ENCODE measurements at places on chromosomes 2 and 18.

- DNase-seq: peak; percentile 37
These were observed 72.2 kb downstream of the CRIM1 start for GRCh38 chr2:36427790-36428243.

GRCh38 chr2:16189836-16190160 lies 249.4 kb downstream of the MYCN start:
- DNase-seq: no peak

GRCh38 chr18:23498877-23499276 lies 4.4 kb upstream of the RMC1 start:
- DNase-seq: peak; percentile 78

DNA sequence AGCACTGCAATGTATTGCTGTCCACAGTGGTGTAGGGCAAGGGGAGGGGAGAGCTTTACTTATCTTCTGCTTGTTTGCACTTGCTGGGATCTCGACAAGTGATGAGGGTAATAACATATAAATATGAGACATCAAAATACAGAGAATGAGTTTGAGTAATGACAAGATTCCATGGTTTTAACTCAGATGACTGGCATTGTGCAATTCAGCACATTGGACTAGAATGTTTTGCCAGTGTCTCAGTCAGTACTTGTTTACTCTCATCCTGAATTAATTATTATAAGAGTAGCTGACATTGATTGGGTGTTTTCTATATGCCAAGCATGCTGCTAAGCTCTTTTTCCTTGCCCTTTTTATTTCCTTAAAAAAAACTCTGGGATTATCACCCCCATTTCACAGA lies 306.7 kb upstream of the MMADHC start:
- no peak for DNase-seq

DNA sequence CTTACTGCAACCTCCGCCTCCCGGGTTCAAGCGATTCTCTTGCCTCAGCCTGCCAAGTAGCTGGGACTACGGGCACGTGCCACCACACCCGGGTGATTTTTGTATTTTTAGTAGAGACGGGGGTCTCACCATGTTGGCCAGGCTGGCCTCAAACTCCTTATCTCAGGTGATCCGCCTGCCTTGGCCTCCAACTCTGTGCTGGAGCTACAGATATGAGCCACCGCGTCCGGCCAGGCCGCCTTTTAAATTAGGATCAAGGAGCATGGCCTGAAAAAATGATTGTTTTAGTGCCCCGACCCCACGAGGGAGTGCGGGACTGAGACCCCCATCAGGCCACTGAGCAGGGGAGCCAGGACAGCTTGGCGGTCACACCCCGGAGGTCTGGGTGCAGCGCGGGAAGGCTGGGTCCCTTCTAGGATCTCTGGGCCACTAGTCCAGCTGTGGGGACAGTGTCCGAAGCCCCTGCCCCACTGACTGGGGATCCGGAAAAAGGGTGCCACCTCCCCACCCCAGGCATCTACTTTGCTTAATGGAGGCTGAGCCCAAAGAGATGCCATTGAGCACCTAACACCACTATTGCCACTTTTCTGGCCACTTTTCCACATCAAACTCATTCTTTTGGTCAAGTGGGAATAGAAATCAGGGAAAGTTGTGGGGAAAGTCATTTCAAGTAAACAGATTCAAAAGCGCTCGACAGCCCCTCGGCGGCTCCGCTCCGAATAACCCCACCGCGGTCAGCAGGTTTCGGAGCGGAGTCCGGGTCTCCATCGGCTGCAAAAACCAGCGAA lies 19.7 kb upstream of the DNMT3A start:
- no peak for DNase-seq

DNA sequence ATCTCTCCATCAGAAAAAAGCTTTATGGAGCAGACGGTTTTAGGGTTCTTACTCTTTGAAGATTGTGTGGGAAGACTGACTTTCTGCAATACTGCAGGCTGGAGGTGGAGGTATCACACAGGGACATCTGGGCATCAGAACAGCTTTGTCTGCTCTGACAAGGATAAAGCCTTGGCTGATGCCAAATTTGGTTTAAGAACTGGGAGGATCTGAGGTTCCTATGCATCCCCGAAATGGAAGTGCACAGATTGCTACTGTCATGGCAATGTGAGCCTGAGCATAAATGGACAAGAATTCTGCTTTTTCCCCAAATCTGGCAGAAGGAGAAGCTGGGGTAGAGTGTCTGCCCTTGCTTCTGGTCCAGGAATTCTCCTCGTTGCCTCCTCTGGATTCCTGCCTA lies 424.3 kb downstream of the SLC4A3 start:
- DNase-seq: no peak

GRCh38 chr2:181178130-181178529 lies 197.7 kb downstream of the UBE2E3 start:
- no peak for DNase-seq

DNA sequence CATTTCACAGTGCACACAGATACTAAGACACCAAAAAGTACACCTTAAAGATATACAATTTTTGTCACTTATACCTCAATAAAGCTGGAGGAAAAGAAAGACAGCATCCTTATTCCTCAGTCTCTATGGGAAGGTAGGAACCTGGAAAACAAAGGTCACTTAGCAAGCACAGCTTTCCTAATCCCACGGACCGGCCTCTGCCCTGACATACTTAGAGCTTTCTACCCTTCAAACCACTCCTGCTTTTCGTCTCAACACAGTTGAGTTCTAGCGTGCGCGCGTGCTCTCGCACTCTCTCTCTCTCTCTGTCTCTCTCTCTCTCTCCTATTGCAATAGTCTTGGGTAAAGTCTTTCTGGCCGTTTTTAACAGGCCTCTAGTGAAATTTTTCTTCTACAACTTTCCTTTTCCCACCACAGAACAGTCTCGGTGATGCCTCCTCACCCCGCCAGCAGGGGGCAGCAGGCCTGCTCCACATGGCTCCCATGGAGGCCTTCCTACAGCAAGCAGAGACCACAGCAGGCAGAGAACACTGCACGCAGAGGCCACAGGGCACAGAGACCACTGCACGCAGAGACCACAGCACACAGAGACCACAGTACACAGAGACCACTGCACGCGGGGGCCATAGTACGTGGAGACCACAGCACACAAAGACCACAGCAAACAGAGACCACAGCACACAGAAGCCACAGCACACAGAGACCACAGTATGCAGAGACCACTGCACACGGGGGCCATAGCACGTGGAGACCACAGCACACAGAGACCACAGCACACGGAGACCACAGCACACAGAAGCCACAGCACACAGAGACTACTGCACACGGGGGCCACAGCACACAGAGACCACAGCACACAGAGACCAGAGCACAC lies 106.9 kb downstream of the FBXO15 start:
- no peak for DNase-seq

- peak; percentile 75 for DNase-seq
These were observed 26.9 kb downstream of the COL4A3 start for GRCh38 chr2:227191367-227191766.

DNA sequence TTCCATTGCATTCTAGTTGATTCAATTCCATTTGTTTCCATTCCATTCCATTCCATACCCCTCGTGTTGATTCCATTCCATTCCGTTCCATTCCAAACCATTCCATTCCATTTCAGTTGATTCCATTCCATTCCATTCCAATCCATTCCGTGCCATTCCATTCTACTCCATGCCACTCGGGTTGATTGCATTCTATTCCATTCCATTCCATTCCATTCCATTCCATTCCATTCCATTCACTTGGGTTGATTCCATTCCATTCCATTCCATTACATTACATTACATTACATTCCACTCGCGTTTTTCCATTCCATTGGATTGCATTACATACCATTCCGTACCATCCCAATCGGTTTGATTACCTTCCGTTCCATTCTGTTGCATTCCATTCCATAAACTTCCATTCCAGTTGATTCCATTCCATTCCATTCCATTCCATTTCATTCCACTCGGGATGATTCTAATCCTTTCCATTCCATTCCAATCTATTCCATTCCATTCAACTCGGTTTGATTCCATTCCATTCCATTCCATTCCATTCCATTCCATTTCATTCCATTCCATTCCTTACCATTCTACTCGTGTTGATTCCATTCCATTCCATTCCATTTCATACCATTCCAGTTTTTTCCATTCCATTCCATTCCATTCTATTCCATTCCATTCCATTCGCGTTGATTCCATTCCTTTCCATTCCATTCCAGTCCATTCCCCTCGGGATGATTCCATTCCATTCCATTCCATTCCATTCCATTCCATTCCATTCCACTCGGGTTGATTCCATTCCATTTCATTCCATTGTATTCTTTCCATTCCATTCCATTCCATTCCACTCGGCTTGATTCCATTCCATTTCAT lies 1140.4 kb downstream of the RPIA start:
- no peak for DNase-seq

Measured in myocyte (in vitro differentiated cells).